ENCODE measurements at places on chromosomes 12 and 14. TPM values are rescaled to one million over a fixed set of nuclear protein-coding genes. Genes with fewer than 3 reads are reported as not detected.

The TRAFD1 gene
- total RNA-seq = 57.7 TPM

The SNAPC1 gene
- 7.8 TPM for total RNA-seq

The HOXC9 gene
- total RNA-seq = not detected

DNA sequence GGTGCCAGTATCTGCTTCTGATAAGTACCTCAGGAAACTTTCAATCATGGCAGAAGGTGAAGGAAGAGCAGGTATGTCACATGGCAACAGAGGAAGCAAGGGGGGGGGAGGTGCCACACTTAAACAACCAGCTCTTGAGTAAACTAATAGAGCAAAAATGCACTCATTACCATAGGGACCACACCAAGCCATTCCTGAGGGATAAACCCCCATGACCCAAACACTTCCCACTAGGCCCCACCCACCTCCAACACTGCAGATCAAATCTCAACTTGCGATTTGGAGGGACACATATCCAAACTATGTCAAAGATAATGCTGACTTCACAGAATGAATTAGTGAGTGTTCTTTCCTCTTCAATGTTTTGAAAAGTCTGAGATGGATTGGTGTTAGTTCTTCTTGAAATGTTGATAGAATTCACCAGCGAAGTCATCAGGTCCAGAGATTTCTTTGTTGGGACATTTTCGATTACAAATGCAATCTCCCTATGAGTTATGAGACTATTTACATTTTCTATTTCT, 16.6 kb downstream of the TFCP2 start:
- no peak for DNase-seq

DNA sequence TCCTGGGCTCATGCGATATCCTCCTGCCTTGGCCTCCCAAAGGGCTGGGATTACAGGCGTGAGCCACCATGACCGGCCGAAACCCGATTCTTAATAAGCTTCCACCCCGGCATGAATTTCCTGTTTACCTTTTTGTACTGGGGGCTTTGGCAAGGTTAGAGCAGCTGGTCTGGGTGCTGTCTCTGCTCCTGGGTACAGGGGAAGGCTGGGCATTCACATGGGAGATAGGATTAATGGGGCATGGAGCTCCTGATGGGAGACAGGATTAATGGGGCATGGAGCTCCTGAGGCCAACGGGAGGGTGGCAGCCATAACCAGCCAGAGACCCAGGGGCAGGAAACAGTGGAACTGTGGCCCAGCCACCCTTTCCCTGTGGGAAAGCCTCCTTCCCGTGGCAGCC, 69.5 kb upstream of the DICER1 start:
- no peak for DNase-seq

GRCh38 chr12:75982979-75983660, 48.5 kb downstream of the PHLDA1 start:
- DNase-seq = no peak

DNA sequence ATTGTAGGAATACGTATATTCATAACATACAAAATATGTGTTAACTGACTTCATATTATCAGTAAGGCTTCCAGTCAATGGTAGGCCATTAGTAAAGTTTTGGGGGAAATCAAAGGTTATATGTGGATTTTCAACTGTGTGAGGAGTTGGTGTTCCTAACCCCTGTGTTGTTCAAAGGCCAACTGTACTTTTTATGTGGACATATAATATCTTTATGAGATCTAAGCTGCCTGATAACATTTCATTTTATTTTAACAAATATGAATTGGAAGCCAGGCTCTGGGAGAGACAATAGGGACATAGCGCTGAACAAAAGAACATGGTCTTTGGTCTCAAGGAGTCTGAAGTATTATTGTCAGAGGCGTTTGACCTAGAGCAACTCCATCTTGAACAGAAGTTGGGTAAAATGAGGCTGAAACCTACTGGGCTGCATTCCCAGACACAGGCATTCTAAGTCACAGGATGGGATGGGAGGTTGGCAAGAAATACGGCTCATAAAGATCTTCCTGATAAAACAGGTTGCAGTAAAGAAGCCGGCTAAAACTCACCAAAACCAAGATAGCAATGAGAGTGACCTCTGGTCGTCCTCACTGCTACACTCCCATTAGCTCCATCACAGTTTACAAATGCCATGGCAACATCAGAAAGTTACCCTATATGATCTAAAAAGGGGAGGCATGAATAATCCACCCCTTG, 147.2 kb downstream of the KSR2 start:
- DNase-seq = no peak

GRCh38 chr12:102481705-102482425, 1.5 kb upstream of the IGF1 start:
- DNase-seq = no peak

DNA sequence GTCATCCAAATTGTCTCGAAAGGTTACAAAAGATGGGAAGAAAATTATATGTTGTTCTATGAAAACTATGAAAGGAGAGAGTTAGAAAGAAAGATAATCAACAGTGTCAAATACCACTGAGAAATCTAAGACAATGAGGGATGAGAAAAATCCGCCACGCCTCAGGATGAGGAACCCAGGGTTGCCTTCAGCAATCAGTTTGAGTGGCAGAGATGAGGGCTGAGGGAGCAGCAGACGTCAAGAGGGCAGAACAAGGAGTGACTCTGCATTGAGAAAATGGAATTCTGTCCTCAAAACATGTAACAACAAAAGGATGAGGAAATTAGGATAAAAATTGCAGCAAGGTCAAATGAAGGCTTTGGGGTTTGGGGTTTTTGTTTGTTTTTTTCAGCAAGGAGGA, 18.3 kb upstream of the OXA1L start:
- no peak for DNase-seq

DNA sequence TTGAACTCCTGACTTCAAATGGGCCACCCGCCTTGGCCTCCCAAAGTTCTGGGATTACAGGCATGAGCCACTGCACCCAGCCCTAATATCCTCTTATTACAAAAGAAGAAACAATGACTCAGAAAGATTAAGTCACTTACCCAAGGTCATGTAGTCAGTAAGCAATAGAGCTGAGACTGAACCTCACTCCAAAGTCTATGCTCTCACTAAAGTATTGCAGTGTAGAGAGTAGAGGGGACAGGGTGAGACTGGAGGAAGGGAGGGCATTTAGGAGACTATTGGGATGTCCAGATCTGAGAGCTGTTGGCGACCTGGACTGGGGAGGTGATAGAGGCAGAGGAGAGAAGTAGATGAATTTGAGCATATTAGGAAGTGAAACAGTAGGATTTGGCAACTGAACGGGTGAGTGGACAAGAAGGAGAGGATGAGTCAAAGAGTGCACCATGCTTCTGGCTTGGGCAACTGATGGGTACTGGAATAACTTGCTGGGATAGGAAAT, 11.8 kb downstream of the P2RX7 start:
- no peak for DNase-seq

DNA sequence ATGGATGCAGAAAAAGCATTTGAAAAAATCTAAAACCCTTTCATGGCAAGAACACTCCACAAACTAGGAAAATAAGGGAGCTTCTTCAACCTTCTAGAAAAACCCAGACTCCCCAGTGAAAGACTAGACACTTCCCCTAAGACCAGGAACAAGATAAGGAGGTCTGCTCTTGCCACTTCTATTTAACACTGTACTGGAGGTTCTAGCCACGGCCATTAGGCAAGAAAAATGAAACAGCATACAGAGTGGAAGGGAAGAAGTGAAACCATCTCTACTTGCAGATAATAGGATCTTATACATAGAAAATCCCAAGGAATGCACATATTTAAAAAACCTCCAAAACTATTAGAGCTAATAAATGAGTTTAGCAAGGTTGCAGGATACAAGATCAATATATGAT, 42.3 kb downstream of the CHGA start:
- DNase-seq = no peak
